Activated CD8-positive, alpha-beta memory T cell treated with anti-CD3 and anti-CD28 coated beads, Interleukin-2, amount 10 ng/mL, durations not matched to agents 7 days and 5 days (primary cell): ENCODE measurements at places on chromosomes 16 and 17.

DNA sequence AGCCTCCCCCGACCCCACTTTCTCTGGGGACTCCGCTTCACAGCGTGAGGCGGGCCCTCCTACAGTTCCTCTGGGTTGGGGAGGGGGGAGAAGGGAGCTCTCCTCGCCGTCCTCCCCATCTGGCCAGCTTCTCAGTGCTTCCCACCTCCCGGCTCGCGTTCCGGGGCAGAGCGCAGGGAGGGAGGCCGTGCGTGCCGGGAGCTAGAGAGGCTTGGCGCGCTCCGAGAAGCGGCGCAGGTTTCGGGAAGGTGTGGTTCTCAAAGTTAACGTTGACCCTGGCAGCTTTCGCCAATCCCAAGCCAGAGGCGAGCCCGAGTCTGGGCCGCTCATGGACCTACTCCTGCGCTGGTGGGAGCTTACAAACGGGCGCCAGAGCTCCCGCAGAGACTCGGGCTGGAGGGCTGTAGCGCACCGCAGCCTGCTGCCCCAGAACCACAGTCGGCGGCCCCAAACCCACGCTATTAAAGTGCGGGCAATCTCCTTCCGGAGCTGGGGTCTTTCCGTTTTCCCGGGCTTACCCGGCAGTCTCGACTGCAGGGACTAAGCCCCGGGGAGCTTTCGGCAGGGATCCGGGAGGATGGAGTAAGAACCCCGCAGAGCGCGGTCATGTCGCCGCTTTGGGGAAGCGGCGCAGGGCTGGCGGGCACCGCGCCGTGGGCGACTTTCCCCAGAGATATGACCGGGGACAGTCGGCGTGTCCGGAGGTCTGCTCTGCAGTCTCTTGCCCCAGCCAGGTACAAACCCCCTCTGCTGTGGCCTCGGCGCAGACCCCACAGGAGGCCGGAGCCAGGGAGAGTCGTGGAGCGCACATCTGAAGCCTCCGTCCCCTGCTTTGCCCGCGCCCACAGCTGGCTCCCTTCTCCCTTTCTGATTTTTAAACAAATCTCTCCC, 787 bp downstream of the CDH11 start:
- no peak for DNase-seq

DNA sequence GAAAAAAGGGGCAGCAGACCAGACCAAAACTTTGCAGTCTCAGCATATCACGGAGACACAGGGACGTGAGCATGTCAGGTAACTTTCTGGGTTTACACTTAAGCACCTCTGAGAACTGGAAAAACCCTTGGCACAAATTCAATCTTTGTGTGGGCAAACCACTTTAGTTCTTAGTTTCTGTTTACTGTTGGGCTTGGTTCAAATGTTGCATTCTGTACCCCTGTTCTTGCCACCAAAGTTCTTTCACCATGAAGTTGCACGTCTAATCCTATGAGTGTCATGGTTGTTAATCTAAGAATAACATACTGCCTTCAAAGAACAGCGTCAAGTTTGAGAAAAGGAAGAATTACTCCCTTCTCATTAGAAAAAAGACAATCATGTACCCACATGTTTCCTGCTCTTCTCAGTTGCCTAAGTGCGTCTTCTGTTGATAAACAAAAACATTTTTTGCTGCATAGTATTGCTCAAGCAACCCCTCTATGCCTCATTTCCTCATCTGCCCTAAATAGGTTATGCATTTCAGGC, 11.6 kb downstream of the KRT33A start:
- peak; percentile 46 for DNase-seq

DNA sequence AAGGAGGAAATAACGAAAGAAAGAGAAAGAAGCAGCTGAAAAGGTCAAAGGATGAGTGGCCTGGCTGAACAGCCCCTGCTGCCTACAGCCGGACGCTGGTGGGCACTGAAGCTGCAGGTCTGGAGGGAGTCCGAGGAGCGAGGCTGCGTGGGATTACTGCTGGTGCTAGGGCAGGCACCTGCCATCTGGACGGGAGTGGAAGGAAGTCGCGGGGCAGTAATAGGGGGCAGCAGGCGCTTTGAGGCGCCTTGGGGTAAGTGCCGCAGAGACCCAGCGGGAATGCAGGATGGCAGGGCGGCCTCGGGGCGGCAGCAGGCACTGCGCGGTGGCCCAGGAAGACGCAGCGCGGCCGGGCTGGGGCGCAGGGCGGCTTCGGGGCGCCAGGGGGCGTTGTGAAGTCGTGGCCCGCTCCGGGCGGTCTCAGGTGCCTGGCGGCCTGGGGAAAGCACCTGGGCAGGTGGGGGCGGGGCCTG, 303 bp upstream of the SCNN1G start:
- peak; percentile 78 for DNase-seq

- no peak for DNase-seq
Measured at GRCh38 chr17:44121997-44122815, 1.2 kb downstream of the HDAC5 start.

GRCh38 chr17:36594626-36595401, 3.1 kb downstream of the DHRS11 start:
- peak; percentile 36 for DNase-seq

- DNase-seq: peak; percentile 62
Measured at GRCh38 chr17:17751489-17752088, 70.3 kb downstream of the RAI1 start.

GRCh38 chr16:81198635-81199034, 39.9 kb upstream of the BCO1 start:
- DNase-seq: no peak

DNA sequence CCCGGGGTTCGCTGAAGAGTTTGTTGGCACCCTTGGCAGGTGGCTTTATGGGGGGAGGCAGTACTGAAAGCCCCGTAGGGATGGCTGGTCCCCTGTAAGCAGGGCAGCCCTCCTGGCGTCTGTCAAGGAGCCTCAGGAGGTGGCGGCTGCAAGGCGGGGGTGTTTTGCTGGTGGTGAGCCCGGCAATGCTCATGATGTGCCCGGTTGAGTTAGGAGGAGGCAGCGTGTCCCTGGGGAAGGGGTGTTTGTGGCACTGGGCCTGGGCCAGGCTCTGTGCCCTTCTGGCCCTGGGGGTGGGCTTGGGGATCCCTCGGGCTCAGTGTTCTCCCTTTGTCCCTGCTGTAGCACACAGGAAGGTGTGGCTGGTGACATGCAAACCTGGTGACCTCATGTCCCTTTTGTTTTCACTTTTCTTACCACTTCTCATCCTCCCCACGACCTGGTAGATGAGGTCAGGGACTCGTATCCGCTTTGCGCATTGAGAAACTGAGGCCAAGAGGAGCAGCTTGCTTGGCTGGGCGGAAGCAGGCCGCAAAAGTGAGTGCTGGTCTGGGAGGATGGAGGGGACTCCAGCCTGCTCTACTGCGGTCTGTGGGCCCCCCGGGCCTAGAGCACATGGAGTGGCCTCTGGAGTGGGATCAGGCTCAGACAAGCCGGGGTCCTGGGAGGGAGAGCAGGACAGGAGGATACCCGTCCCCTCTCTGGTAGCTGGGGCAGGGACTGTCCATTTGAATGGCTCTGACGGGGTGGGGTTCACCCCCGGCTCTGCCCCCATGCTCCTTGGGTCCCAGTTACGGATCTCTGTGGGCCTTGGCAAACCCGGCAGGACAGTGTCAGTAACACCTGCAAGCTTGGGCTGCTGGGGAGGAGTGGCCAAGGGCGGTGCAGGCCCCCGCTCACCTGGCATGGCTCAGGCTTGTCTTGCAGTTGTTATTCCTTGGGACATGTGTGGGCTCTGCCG, 2.2 kb downstream of the SNN start:
- peak; percentile 68 for DNase-seq

DNA sequence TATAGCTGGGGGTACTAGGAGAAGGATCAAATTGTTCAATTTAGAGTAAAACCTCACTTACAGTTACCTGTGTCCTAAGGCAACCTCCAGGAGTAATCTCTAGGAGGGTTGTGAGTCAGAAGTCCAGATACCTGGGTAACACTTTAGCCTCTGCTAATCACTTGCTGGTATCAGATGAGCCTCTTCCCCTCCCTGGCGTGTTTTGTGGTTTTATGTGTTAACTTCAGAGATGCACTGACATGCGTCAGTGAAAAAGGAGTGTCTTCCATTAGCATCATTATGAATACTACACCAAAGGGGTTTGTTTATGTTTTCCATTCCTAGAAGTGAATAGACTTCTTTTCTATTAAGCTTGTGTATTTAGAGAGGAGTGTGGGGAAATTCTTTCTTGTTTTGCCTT, 208.2 kb downstream of the FTO start:
- peak; percentile 76 for DNase-seq

DNA sequence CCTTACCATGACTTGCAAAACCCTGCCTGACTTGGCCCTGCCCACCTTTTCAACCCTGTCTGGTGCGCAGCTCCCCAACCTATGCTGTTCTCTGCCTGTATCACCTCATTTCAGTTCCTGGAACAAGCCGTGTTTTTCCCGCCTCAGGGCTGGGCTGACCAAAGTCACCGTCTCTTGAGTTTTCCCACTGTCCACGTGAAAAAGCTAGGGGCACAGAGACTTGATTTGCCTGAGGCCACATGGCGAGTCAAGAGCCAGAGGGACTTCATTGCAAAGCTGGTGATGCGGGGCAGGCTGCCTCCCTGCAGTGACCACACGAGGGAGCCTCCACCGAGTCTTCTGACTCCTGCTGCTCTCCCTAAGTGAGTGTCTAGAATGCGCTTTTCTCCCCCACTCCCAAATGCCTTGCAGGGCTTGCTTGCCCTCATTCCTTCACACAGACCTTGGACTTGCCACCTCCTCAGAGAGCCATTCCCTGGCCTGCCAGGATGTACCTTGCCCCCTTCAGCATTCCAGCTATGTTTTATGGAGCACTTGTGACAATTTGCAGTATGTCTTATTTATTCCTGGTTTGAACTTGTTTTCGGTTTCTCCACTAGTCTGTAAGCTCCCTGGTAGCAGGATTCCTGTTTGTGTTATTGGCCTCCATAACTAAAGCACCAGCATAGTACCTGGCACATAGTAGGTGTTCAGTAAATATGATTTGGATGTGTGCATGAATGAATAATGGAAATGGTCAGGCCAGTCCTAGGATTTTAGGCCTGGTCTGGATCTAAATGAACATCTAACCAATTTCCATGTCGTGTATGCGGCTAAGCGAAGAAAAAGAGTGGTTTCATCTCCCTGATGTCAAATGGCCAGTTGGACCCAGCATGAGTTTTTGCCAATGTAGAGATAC, 252.3 kb downstream of the SNX29 start:
- DNase-seq: peak; percentile 44

- DNase-seq: no peak
Measured at GRCh38 chr16:65725156-65725845, 603.4 kb upstream of the CDH11 start.

DNA sequence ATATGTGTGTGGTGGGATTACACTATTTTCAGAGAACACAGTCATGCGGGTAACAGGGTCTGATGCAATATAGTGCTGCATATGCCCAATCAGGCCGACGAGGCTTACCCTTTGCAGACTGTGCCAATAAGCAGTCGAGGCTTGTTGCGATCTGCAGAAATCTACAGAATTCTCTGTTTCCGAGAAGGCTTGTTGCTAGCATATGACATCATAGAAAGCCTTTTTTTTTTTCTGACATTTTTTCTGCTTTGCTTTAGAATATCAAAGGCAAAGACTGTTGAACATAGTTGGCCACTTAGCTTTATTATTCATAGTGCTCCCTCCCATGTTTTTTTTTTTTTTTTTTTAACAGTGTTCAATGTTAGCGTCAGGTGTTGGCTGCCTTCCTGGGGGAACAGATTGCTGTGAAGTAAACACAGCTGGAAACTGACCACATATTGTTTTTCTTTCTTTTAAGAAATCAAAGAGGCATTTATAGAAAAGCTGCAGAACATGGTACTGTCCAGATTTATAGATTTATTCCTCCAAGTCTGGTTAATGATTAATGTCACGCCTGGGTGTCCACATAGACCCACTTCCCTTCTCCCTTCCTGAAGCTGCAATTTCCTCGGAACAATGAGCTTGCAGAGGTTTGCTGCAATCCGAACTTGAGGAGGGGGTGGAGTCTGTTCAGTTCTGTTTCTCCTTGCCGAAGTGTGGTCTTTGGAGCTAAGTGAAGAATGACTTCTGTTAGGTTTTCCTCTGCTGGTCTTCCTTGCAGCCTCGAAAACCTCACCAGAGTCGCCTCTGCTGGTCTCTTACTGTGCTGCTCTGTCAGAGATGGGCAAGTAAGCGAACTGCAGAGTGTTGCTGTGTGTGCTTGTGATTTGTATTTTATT, 87.3 kb downstream of the MAP2K6 start:
- DNase-seq: no peak

GRCh38 chr16:77599793-77600415, 122.4 kb upstream of the NUDT7 start:
- DNase-seq: no peak

DNA sequence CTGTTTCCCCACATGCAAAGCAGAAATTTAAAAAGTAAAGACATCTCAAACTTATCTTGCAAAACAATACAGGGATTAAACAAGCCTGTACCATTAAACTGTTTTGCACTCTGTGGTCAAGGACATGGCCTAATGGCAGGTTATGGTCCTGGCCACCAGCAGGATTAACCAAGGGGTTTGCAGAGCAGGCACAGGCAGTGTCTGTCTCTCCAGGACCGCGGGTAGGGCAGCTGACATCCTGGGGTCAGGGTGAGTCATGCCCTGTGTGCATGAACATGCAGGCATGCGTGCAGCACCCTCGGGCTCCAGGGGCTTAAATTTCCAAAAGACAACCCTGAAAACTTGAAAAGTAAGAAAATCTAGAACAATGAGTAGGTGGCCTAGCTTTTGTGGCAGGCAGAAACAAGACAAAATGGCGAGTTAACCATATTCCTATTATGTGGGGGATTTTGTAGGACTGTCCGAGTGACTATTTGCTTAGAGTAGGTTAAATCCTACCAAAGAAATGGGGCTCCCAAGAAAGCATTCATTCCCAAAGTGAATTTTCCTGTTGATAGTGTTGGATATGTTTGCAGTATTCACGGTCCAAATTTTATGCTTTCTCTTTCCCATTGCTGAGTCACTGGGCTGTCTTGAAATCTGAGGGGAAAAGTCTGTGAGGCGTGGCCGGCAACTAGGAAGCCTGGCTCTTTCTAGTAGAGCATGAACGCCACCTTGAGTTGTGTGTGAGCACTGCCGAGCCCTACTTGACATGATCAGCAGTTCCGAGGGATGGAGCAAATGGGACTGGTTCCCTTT, 158.4 kb upstream of the FAM20A start:
- peak; percentile 83 for DNase-seq

GRCh38 chr17:12406623-12407215, 259.0 kb upstream of the MYOCD start:
- DNase-seq: no peak

DNA sequence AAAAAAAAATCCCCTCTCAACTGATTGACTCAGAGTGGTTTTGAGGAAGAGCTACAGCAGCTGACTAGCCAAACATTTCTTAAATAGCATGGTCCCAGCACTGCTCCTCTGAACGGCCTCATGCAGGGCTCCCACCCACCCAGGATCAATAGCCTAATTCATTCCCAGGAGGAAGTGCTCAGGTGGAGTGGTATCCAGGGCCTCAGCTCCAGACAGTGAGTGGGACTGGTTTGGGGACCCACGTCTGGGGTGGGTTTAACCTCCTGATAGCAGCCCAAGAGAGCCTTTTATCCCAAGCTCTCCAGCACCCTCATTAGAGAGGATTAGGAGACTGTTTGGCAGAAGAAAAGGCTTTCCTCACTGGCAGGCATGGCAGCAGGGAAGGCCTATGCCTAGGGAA, 68.5 kb upstream of the CDH5 start:
- DNase-seq: peak; percentile 36

GRCh38 chr16:54284319-54284930, 2.2 kb downstream of the IRX3 start:
- no peak for DNase-seq

GRCh38 chr16:65532258-65532657, 410.4 kb upstream of the CDH11 start:
- no peak for DNase-seq

- no peak for DNase-seq
Measured at GRCh38 chr17:38980490-38981217, 13.5 kb upstream of the FBXO47 start.
